ENCODE measurements at places on chromosomes 5 and 9. TPM values are rescaled to one million over a fixed set of nuclear protein-coding genes. Genes with fewer than 3 reads are reported as not detected.

DNA sequence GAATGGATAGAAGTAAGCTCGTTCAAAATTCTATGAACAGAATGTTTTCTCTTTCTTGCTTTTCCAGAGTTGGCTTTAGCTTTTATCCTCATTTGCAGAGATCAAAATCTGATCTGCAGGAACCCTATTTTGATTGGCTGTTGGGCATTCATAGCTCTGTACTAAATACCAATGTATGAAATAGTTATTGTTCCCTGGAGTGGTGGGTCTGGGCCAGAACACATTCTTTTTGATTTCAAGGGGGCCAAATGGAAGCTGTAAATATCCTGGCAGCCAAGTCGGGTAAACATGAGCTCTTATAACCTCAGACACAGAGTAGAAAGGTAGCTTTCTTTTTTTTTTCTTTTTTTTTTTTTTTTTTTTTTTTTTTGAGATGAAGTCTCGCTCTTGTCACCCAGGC is 241.5 kb downstream of the PDZD2 start:
- H3K4me1 ChIP-seq: no peaks in the 10 kb centered on the region
- H3K27ac ChIP-seq: no peak overlapping the region
- no peak for DNase-seq
- no peaks in the 10 kb centered on the region for H3K27me3 ChIP-seq
- H3K36me3 ChIP-seq: no peaks in the 10 kb centered on the region

GRCh38 chr5:150601491-150602345 is 38.7 kb upstream of the SYNPO start:
- no peaks in the 10 kb centered on the region for H3K27me3 ChIP-seq
- H3K36me3 ChIP-seq: no peaks in the 10 kb centered on the region
- peaks cover 9% of the 10 kb centered on the region for H3K4me1 ChIP-seq
- DNase-seq: no peak
- no peak overlapping the region for H3K4me3 ChIP-seq

- peaks cover 23% of the 10 kb centered on the region for H3K4me1 ChIP-seq
- DNase-seq: no peak
- H3K27me3 ChIP-seq: peaks cover 8% of the 10 kb centered on the region
- H3K36me3 ChIP-seq: no peaks in the 10 kb centered on the region
- peak overlapping the region; percentile 55 for H3K4me3 ChIP-seq
Measured at GRCh38 chr9:136697146-136697820, 10.0 kb upstream of the AGPAT2 start.

DNA sequence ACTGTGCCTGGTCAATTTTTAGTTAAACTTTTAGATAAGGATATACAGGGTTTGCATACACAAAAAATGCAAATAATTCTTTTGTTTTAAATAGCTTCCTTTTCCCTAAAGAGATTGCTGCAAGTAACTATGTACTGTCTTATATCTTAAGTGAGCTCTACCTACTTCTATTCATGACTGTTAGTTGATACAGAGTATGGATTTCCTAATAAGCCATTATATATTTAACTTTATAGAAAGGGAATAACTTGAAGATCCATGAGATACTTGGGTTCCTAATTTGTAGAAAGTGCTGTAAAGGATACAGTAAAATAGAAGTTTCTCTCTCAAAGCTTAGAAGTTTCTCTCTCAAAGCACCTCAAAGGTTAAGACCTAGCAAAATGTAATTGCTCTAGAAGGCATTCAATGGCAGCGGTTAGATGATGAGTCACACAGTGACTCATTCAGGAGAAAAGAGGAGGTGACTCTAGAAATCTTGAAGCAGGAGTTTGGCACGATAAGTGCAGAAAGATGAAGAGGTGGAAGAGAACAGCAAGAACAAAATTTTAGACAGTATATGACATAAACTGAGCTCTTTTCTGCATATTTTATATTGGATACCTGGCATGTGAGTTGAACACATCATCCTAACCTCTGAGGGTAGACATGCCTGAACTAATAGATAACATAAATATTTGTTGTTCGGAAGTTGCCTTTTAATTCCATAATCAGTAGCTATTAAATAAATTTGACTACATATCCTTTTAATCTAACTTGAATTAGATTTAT is 5.5 kb upstream of the DNAJC21 start:
- H3K27me3 ChIP-seq: no peaks in the 10 kb centered on the region
- H3K36me3 ChIP-seq: peaks cover 8% of the 10 kb centered on the region
- H3K4me3 ChIP-seq: no peak overlapping the region

- no peaks in the 10 kb centered on the region for H3K36me3 ChIP-seq
- peaks cover 58% of the 10 kb centered on the region for H3K27me3 ChIP-seq
- no peak overlapping the region for H3K27ac ChIP-seq
- peak; percentile 36 for DNase-seq
- peaks cover 4% of the 10 kb centered on the region for H3K4me1 ChIP-seq
- peak overlapping the region; percentile 85 for H3K4me3 ChIP-seq
Measured at GRCh38 chr9:117413346-117414219, 1.3 kb downstream of the ASTN2 start.

- no peaks in the 10 kb centered on the region for H3K27me3 ChIP-seq
- H3K4me3 ChIP-seq: no peak overlapping the region
- DNase-seq: no peak
- peaks cover 31% of the 10 kb centered on the region for H3K36me3 ChIP-seq
Measured at GRCh38 chr5:128464596-128464995, 73.4 kb downstream of the FBN2 start.

DNA sequence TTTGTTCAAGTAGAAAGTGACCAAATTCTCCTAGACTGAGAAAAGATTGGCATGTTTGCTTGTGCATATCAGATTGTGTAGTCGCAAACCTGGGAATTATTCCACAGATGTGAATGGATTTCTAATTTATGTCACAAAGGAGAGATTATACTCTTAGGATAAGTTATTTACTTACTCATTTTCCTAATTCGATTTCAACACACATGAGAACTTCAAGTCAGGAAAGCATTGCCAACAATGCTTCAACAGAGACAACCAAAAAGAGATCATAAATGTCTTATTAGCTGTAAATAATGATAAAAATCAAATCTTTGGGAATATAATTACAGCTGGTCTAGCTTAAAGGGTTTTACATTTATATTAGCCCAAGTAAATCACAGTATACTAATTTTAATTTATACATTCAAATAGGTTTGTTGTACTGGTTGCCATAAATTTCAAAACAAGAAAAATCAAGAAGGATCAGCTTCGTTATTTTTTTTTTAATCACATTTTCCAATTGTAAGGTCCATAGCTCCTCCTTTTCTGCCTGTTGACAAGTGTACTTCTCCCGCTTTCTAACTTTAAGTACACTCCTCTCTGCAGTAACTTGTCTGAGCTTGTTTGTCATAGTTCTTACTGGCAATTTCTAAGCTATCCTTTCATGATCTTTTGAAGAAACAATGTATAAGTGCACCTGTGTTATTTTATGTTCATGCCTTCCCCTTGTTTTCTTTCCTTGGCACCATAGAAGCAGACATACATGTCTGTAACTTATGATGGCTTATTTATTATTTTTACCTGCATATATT is 246.6 kb downstream of the DEPDC1B start:
- no peaks in the 10 kb centered on the region for H3K4me1 ChIP-seq
- no peak overlapping the region for H3K27ac ChIP-seq
- H3K27me3 ChIP-seq: no peaks in the 10 kb centered on the region
- DNase-seq: no peak
- no peak overlapping the region for H3K4me3 ChIP-seq
- H3K36me3 ChIP-seq: no peaks in the 10 kb centered on the region

DNA sequence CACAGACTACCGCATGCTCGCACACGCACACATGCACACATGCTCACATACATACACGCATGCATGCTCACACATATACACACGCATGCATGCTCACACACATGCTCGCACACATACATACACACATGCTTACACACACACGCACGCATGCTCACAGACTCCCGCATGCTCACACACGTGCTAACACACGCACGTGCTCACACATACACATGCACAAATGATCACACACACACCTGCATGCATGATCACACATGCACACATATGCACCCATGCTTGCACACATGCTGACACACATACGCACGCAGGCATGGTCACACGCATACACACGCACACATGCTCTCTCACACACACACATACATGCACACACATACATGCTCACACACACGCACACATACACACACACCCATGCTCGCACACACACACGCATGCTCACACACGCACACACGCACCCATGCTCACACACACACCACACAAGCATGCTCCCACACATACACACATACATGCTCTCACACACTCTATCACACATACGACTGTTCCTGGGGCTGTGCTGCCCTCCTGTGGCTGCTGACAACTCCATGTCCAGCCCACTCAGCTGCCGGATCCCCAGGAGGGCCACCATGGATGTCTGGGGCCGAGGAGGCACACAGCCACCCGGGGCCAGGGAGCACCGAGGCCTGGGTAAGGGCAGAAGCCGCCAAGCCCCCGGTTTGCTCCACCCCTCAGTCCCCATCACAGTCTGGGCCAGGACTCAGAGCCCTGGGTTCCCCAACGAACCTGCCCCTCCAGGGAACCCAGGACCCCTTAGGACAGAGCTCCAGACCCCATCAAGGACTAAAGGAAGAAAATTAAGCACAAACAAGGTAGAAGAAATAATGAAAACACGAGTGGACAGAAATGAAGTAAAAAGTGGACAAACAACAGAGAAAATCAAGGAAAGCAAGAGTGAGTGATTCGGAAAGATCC is 31.4 kb upstream of the EGFL7 start:
- H3K27ac ChIP-seq: no peak overlapping the region
- no peaks in the 10 kb centered on the region for H3K36me3 ChIP-seq

GRCh38 chr5:14251733-14252132 is 108.6 kb downstream of the TRIO start:
- H3K4me1 ChIP-seq: peaks cover 59% of the 10 kb centered on the region
- no peaks in the 10 kb centered on the region for H3K27me3 ChIP-seq
- H3K27ac ChIP-seq: no peak overlapping the region
- no peak overlapping the region for H3K4me3 ChIP-seq
- no peak for DNase-seq
- H3K36me3 ChIP-seq: peaks cover 8% of the 10 kb centered on the region

DNA sequence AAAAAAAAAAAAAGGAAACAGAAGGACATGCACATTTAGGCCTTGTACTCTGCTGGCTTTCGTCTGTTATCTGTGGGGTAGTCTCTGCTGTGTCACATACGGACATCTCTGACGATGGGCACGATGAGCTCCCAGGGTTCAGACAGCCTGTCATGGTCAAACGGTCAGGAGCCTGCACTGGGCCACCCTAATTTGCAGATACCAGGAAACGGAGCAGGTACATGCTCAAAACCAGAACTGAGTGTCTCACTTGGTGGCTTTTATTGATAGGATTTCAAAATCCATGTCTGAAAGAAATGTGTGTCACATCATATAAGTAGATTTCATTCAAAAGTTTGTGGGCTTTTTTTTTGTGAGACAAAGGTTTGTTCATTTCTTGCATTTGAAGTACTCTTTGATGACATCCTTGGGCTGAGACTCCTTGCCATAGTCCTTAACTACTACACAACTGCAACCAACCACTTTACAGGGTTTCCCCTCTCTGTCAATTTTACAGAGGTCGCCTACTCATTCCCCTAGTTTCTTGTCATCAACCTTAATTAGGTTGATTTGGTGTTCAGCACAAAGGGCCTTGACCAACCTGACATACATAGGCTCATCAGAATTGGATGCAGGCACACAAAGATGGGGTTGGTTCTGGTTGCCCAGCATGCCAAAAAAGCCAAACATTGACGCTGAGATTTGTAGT is 9.0 kb downstream of the CKMT2 start:
- no peak overlapping the region for H3K27ac ChIP-seq
- peaks cover 4% of the 10 kb centered on the region for H3K36me3 ChIP-seq
- no peaks in the 10 kb centered on the region for H3K4me1 ChIP-seq
- H3K27me3 ChIP-seq: no peaks in the 10 kb centered on the region

GRCh38 chr5:52818360-52818759 is 30.6 kb downstream of the ITGA1 start:
- H3K4me1 ChIP-seq: no peaks in the 10 kb centered on the region
- no peak for DNase-seq
- no peaks in the 10 kb centered on the region for H3K27me3 ChIP-seq
- no peak overlapping the region for H3K4me3 ChIP-seq
- no peak overlapping the region for H3K27ac ChIP-seq

DNA sequence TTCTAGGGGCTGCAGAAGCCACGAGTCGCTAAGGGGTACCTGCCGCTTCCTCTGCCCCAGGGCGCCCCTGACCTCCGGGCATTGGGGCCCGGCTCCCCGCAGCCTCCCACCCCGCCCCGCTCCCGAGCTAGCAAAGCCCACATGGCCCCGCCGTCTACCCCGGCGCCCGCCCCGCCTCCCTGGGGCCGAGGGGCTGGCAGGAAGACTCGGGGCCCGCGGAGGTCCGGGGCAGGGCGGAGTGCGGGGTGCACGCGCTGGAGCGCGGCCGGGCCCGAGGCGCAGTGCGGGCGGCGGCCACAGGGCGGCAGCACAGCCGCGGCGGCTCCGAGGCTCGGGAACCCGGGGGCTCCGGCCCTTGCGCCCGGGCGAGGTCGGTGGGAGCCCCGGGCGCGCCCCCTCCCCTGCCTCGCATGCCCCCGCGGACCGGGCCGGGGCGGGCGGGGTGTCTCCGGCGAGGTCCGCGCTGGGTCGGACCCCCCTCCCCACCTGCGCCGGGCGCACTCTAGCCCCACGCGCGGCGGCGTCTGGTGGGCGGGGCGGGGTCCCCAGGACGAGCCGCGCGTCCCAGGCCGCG is 6.7 kb downstream of the NRARP start:
- H3K27ac ChIP-seq: no peak overlapping the region
- H3K4me3 ChIP-seq: no peak overlapping the region
- peak; percentile 70 for DNase-seq
- H3K4me1 ChIP-seq: peaks cover 34% of the 10 kb centered on the region

GRCh38 chr5:72558383-72558782 is 51.2 kb upstream of the ZNF366 start:
- no peak overlapping the region for H3K4me3 ChIP-seq
- no peaks in the 10 kb centered on the region for H3K27me3 ChIP-seq
- DNase-seq: no peak
- H3K27ac ChIP-seq: no peak overlapping the region
- H3K36me3 ChIP-seq: no peaks in the 10 kb centered on the region
- H3K4me1 ChIP-seq: peaks cover 34% of the 10 kb centered on the region

DNA sequence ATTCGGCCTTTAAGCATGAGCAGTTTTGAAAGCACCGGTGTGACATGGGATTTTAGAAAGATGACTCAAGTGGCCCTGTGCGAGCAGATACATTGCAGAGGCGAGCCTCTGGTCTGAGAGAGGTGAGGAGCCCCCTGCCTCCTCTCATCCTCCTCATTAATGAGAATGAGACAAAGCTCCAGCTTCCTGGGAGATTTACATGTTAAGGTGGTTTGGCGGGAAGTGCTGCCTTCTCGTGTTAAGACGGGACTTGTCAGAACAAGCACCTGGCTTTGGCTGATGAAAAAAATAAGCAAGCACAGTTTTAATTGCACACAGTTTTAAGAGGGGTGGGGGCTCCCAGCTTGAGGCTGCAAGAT is 68.1 kb downstream of the ACTL7B start:
- no peak overlapping the region for H3K27ac ChIP-seq
- H3K4me3 ChIP-seq: no peak overlapping the region

GRCh38 chr5:61142811-61143210 is 19.5 kb downstream of the SMIM15 start:
- H3K4me3 ChIP-seq: no peak overlapping the region
- DNase-seq: no peak
- no peak overlapping the region for H3K27ac ChIP-seq
- H3K27me3 ChIP-seq: no peaks in the 10 kb centered on the region

GRCh38 chr5:92424785-92425426 is 1041.8 kb upstream of the ARRDC3 start:
- H3K27me3 ChIP-seq: no peaks in the 10 kb centered on the region
- H3K27ac ChIP-seq: no peak overlapping the region
- H3K36me3 ChIP-seq: peaks cover 24% of the 10 kb centered on the region
- no peak for DNase-seq
- no peak overlapping the region for H3K4me3 ChIP-seq

CFAP77 gene
- total RNA-seq: 0.23 TPM

IGFBPL1 gene
- total RNA-seq: 63.8 TPM

F2R gene
- total RNA-seq: 42.4 TPM

FGF10 gene
- total RNA-seq: 3.8 TPM

PCDHGA4 gene
- 0.93 TPM for total RNA-seq

CDO1 gene
- total RNA-seq: 27.6 TPM

NUTM2F gene
- 0.09 TPM for total RNA-seq

IRGM gene
- not detected for total RNA-seq
